GOT3 (cell line): ENCODE measurements at places on chromosomes 6 and 20.

DNA sequence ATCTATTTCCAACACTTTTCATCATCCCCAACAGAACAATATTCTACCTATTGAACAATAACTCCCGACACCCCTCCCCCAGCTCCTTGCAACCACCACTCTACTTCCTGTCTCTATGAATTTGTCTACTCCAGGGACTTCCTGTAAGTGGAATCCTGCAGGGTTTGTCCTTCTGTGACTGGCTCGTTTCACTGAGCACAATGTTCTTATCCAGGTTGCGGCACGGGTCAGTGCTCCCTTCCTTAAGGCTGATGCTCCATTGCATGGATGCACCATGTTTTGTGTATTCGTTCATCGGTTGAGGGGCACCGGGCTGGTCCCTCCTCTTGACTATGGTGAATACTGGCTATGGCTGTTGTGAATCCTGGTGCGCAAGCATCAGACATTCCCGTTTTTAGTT lies 163.2 kb downstream of the TBXT start:
- DNase-seq: no peak

GRCh38 chr6:135145063-135145800 lies 35.9 kb upstream of the MYB start:
- no peak for DNase-seq

DNA sequence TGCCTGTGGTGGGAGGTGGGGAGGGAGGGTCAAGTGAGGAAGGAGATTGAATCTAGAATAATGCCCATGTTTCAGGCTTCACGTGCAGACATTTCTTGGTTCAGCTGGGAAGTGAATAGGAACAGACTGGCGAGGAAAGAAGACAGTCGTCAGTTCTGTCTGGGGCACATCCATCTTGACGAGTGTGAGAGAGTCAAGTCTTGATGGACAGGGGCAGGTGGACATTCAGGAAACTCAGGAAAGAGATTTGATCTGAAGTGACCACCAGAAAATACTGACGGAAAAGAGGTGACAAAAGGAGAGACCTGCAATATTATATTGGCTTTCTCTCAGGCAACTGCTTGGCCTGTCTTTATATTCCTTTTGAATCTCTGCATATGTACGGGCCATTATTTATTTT lies 68.6 kb downstream of the ESR1 start:
- no peak for DNase-seq

- no peak for DNase-seq
These were observed 509.7 kb upstream of the MARCKS start for GRCh38 chr6:113347436-113347835.

DNA sequence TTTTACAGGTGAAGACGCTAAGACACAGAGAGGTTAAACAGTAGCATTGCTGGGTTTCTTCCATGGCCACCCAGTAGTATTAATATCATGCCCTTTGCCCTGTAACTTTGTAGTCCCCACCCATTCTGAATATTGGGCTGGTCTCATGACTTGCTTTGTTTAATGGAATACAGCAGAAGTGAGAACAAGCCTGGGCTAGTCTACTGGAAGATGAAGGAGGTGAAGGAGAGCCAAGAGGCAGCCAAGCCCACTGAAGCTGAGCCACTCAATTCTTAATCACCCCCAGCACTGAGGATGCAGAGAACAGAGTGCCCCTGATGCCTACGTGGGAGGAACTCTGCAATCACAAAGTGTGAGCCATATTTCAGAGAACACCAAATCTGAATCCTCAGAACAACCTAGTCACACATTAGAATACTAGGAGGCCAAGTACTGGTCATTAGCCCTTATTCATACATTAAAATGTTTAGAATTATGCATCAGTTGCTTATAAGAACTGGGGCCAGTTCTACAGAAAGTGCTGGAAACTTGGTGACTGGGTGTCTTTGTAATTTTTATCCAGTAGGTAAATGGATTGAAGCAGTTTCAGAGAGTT lies 270.1 kb upstream of the PRND start:
- DNase-seq: no peak

DNA sequence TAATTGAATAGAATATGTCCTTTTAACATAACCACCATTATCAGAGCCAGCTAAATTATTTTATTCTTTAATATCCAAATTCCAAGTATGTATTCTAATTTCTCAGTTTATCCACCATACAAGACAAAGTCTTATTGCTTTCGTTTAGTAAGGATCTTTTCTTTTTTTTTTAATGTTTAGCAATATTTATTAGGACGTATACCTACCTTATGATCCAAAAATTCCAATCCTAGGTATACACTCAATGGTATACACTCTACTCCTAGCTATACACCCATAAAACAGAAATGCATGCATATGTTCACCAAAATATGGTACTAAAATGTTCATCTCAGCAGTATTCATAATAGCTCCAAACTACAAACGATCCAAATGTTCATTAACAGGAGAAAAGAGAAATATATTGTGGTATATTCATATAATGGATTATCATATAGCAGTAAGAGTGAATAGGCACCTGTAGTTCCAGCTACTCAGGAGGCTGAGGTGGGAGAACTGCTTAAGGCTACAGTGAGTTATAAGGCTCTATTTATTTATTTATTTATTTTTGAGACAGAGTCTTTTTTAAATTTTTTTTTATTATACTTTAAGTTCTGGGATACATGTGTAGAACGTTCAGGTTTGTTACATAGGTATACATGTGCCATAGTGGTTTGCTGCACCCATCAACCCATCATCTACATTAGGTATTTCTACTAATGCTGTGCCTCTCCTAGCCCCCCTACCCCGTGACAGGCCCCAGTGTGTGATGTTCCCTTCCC lies 17.3 kb downstream of the TNFAIP3 start:
- DNase-seq: no peak

GRCh38 chr20:3901028-3901705 lies 12.0 kb downstream of the PANK2 start:
- DNase-seq: no peak

- no peak for DNase-seq
These were observed 238.2 kb upstream of the NOX3 start for GRCh38 chr6:155693573-155694418.

DNA sequence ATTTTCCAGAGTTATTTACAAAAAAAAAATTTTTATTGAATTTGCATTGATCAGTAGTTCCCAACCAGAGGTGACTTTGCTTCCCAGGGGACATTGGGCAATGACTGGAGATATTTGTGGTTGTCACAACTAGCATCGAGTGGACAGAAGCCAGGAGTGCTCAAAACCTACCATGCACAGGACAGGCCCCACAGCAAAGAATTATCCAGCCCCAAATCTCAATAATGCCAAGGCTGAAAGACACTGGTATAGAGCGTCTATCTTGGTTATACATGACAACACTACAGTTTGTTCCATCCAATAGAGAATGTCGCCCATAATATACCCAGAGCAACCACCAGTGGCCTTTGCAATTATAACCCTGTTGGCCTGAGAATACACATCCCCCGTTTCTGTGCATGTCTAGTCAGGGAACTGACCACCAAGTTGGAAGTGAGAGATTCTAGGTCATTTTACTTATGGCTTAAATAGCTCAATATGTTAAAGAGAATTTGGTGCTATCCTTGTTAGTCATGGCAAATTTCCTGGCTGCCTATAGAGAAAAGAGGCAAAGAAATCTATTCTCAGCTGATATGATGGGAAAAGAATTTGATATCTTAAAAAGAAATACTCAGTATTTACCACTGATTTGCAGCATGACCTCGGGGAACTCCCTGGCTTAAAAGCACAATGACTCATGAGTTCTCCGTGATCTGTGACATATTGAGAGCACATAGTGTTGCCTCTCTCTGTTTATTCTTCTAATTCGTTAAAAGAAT lies 76.0 kb upstream of the ADTRP start:
- DNase-seq: no peak

- no peak for DNase-seq
These were observed 100.8 kb downstream of the TNFAIP3 start for GRCh38 chr6:137967689-137968454.

DNA sequence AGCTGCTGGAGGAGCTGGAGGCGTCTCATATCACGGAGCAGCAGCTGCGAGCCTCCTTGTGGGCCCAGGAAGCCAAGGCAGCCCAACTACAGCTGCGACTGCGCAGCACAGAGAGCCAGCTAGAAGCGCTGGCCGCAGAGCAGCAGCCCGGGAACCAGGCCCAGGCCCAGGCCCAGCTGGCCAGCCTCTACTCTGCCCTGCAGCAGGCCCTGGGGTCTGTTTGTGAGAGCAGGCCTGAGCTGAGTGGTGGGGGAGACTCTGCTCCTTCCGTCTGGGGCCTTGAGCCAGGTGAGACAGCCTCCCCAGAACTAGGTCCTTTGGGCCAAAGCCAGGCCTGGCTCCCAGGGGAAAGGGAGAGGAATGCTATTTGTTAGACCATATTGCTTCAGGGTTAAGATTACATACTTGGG lies 31.7 kb downstream of the C20orf173 start:
- no peak for DNase-seq

DNA sequence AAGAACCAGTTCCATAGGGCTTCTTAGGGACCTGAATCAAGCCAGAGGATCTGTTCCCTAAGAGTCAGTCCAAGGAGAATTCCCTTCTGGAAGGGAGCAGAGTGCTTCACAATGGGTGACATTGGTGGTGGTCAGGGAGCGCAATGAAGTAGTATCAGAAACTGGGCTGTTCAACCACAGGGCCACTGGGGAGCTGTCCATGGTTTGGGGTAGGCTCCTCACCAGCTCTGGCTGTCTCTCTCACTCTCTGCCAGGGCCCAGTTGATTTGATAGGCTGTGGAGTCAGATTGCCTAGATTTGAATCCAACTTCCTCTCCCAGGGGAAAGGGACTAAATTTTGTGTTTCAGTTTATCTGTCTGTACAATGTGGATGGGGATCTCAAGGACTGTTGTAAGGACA lies 36.7 kb upstream of the CHD6 start:
- DNase-seq: no peak

GRCh38 chr20:46970937-46971630 lies 76.4 kb downstream of the EYA2 start:
- no peak for DNase-seq

DNA sequence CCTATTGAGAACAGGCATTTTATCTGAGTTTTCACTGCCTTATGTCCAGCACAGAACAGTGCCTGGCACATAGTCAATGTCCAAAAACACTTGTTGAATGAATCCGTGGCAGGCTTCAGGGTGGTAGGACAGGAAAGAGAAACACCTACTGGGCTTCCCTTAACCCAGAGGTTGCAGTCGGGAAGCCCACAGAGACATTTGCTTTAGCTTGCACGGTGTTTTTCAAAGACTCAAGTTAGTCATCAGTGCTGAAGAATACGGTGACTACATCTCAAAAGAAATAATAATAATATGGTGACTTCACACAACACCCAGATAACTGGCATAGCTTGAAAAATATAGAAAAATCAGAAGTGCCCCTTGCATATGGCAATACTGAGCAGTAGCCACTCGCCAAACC lies 160.4 kb downstream of the CD83 start:
- DNase-seq: no peak

GRCh38 chr6:161438430-161439030 lies 164.7 kb upstream of the AGPAT4 start:
- no peak for DNase-seq

GRCh38 chr6:34249469-34250261 lies 859 bp upstream of the SMIM29 start:
- no peak for DNase-seq

DNA sequence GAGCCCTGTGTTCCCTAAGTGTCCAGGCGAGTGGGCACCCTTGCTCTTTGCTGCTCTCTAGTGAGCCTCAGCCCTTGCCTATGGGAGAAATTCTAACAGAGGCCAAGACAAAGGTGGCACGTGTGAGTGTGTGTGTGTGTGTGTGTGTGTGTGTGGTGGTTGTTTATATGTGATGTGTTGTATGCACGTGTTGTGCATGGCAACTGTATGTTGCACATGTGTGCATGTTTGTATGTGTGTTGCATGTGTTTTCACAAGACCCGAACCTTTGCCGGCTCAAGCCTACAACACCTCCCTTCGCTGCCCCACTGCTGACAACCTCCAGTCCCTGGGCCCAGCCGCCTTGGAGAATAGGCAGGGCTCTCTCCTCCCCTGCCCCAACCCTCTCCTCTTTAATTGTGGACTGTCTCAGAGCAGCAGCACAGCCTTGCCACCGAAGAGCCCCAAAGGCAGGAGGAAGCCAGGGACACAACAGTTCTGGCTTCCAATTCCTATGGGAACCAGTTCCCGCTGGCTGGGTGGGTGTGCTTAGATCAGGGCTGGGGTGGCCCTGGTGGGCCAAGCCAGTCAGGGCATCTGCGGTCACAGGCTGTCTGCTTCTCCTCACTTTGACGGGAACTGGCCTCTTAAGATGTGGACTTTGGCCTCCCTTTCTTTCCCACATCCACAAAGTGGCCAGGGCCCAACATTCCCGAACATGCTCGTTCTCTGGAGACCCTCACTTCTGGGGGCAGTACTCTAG lies 2.7 kb downstream of the KCNK16 start:
- DNase-seq: no peak

- DNase-seq: no peak
These were observed 52.4 kb downstream of the MAP3K7 start for GRCh38 chr6:90534337-90535025.

GRCh38 chr6:166266336-166266735 lies 41.9 kb downstream of the PRR18 start:
- DNase-seq: no peak

- no peak for DNase-seq
These were observed 80.0 kb downstream of the EYS start for GRCh38 chr6:65627015-65627414.

GRCh38 chr6:11667876-11668275 lies 110.7 kb downstream of the ADTRP start:
- DNase-seq: no peak

DNA sequence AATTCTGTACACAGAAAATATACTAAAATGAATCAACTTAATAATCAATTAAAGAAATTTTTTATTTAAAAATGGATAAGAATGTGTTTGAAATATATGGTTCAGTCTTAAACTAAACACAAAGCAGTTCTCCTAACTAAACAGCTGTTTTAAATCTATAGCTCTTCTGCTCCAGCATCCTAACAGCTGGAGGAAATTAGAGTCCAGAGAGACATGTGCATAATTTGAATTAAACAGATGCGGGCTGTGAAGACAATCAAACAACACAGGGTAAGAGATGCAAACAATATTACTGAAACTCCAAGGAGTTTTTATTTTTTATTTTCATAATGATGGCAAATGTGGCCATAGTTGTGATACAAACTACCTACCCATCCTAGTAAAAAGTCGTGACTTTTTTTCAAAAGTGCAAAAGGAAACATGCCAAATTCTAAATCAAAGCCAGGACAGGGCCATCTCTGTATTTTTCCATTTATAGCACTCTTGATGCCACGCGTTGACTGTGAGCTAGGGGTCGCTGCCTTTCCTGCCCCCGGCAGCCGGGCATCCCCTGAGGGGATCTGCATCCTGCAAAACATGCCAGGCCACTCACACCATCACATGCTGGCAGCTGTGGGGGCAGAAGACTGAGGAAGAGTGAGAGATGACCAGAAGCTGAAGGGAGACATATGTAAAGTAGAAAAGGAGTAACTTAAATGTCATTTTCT lies 310.6 kb downstream of the PRKN start:
- DNase-seq: no peak
